ENCODE measurements at places on chromosomes 11 and 22. TPM values are rescaled to one million over a fixed set of nuclear protein-coding genes. Genes with fewer than 3 reads are reported as not detected.

The OR51B2 gene
- total RNA-seq, result 0.09 TPM

The TMEM126A gene
- 50.7 TPM for total RNA-seq

The PTPRCAP gene
- total RNA-seq, result 0.84 TPM

The LRRC10B gene
- total RNA-seq, result 0.13 TPM

The OLFML1 gene
- total RNA-seq, result 33.1 TPM

The MUC15 gene
- total RNA-seq, result not detected

The OR51E2 gene
- total RNA-seq, result 0.53 TPM

The CSF2RB gene
- total RNA-seq, result 1.8 TPM

The GUCY1A2 gene
- total RNA-seq, result 14.3 TPM

The CD81 gene
- 187 TPM for total RNA-seq

The BARX2 gene
- total RNA-seq, result 0.13 TPM

The ISX gene
- not detected for total RNA-seq

The OPCML gene
- 0.62 TPM for total RNA-seq

The PDE3B gene
- 2.2 TPM for total RNA-seq

The CYP2D6 gene
- total RNA-seq, result 0.31 TPM

The GLYAT gene
- total RNA-seq, result not detected

The TRIM6 gene
- 1.5 TPM for total RNA-seq

DNA sequence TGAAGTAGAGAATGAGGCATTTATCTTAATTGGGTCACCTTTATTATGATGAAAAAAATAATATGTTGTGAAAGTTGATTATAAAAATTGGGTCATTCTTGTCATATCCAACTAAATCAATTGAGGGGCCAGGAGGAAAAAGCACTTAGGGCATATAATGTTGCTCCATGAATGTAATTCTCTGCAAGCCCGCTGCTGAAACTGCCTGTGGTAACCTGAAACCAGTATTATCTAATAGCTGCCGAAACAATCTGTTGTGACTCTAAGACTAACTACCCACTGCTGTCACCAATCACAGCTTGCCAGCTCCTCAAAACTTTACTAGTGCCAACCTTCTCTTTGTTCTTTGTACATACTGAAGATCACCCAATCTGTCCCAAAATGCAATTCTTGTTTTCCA lies 115.8 kb downstream of the ATG16L2 start:
- no peaks in the 10 kb centered on the region for H3K4me1 ChIP-seq
- no peaks in the 10 kb centered on the region for H3K27me3 ChIP-seq
- no peak for DNase-seq
- no peak overlapping the region for H3K4me3 ChIP-seq

GRCh38 chr22:26692215-26692614 lies 34.8 kb downstream of the MIAT start:
- H3K27me3 ChIP-seq, result no peaks in the 10 kb centered on the region
- peaks cover 2% of the 10 kb centered on the region for H3K4me1 ChIP-seq
- H3K4me3 ChIP-seq, result no peak overlapping the region
- no peak overlapping the region for H3K27ac ChIP-seq
- H3K36me3 ChIP-seq, result peaks cover 3% of the 10 kb centered on the region

- no peak overlapping the region for H3K4me3 ChIP-seq
- DNase-seq, result no peak
- peaks cover 11% of the 10 kb centered on the region for H3K36me3 ChIP-seq
- no peak overlapping the region for H3K27ac ChIP-seq
- no peaks in the 10 kb centered on the region for H3K27me3 ChIP-seq
These were observed 474 bp upstream of the CHADL start for GRCh38 chr22:41241133-41241676.

- DNase-seq, result no peak
- no peak overlapping the region for H3K27ac ChIP-seq
- no peaks in the 10 kb centered on the region for H3K36me3 ChIP-seq
- no peaks in the 10 kb centered on the region for H3K4me1 ChIP-seq
- no peak overlapping the region for H3K4me3 ChIP-seq
These were observed 203.8 kb downstream of the CASP12 start for GRCh38 chr11:104694259-104695064.

- H3K4me1 ChIP-seq, result peaks cover 12% of the 10 kb centered on the region
- no peak overlapping the region for H3K27ac ChIP-seq
- DNase-seq, result peak; percentile 27
- H3K27me3 ChIP-seq, result peaks cover 2% of the 10 kb centered on the region
- H3K36me3 ChIP-seq, result no peaks in the 10 kb centered on the region
- no peak overlapping the region for H3K4me3 ChIP-seq
These were observed 611.7 kb downstream of the NTM start for GRCh38 chr11:131982154-131982553.

DNA sequence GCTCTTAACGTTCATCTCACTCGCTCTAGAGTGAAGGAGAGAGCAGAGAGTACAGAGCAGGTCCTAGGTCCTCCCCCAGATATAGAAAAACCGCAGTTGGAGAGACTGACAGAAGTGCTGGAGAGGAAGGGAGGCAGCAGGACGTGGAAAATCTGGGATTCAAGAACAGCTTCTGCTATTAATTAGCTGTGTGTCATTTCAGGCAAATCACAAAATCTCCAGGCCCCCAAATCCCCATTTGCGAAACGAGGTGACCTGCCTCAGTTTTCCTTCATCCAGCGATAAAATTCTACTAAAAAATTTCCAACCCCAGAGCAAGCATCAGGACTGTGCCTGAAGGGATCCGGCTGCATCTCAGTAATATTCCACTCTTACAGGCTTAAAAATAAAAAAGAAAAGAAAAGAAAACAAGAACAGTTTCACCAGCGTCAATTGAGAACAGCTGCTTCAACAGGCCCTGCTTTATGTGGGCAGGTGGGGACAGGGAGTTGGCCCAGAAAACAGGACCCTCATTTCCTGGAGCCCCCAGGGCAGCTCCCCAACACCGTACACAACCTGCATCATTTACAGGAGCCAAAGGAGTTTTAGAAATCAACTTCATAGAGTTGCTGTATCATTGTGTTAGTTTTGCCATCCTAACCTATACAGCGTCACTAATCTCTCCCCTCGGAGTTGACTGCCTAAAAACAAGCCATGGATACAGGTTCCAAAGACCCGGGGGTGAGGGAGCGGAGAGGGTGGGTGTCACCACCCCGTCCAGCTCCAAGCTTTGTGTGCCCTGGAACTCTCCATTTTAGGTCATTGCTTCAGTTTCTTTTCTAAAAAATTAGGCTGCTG lies 2.3 kb upstream of the MALAT1 start:
- DNase-seq, result peak; percentile 88
- H3K4me3 ChIP-seq, result peak overlapping the region; percentile 21
- peak overlapping the region; percentile 95 for H3K27ac ChIP-seq
- H3K4me1 ChIP-seq, result peaks cover 56% of the 10 kb centered on the region
- no peaks in the 10 kb centered on the region for H3K27me3 ChIP-seq
- peaks cover 10% of the 10 kb centered on the region for H3K36me3 ChIP-seq

DNA sequence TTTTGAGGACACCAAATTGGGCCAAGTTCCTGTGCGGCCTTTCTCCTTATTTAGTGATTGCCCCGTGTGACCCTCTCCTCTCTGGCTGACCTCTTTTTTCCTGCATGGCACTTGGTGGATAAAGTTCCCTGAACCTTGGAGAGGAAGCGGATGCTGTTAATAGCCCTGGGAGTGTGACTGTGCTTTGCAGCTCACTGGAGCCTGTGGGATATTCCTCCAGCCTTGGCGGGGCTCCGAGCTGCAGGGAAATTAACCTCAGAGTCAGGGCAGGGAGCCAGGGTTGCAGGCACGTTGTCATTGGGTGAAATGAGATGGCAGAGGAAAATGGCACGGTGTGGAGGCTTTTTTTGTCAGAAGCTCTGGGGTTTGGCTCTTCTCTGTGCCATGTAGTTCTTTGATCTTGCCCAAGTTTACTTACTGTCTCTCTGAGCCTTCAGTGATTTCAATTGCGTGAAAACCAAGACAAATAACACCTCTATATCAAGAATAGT lies 965 bp downstream of the OR9Q1 start:
- H3K4me3 ChIP-seq, result no peak overlapping the region
- H3K4me1 ChIP-seq, result peaks cover 13% of the 10 kb centered on the region
- H3K27ac ChIP-seq, result peak overlapping the region; percentile 83
- H3K36me3 ChIP-seq, result no peaks in the 10 kb centered on the region

DNA sequence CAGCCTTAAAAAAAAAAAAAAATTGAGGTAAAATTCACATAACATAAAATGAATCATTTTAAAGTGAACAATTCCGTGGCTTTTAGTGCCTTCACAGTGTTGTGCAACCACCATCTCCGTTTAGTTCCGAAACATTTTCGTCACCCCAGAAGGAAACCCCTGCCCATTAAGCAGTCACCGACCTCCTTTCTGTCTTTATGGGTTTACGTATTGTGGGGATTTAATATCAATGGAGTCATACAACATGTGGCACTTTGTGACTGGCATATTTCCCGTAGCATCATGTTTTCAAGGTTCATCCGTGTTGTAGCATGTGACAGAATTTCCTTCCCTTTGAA lies 65.5 kb downstream of the BCR start:
- peaks cover 50% of the 10 kb centered on the region for H3K27me3 ChIP-seq
- no peaks in the 10 kb centered on the region for H3K36me3 ChIP-seq
- peaks cover 12% of the 10 kb centered on the region for H3K4me1 ChIP-seq
- DNase-seq, result no peak

DNA sequence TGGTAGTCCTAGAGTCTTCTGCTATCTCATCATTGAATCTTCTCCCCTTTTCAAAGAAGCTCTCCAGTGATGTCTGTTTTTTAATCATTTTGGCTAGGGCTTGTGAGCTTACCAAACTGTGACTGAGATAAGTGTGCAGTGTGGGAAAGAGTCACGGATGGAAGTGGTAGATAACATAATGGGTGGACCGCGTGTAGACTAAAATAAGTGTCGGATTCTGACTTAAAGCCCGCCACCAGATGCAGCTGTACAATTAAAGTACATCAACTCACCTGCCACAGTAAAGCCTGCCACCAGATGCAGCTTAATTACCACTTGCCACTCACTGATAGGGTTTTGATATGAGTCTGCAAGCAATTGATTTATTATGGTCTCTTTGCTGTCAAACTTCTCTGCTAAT lies 581.5 kb downstream of the LRRC4C start:
- no peak overlapping the region for H3K4me3 ChIP-seq
- H3K36me3 ChIP-seq, result no peaks in the 10 kb centered on the region
- DNase-seq, result no peak
- no peak overlapping the region for H3K27ac ChIP-seq
- no peaks in the 10 kb centered on the region for H3K4me1 ChIP-seq

- H3K36me3 ChIP-seq, result no peaks in the 10 kb centered on the region
- H3K4me3 ChIP-seq, result no peak overlapping the region
- no peak for DNase-seq
- no peaks in the 10 kb centered on the region for H3K27me3 ChIP-seq
- H3K27ac ChIP-seq, result no peak overlapping the region
These were observed 97.4 kb upstream of the POU2AF2 start for GRCh38 chr11:111148121-111148520.

GRCh38 chr11:45818961-45819605 lies 14.1 kb downstream of the SLC35C1 start:
- no peaks in the 10 kb centered on the region for H3K27me3 ChIP-seq
- no peak overlapping the region for H3K4me3 ChIP-seq
- H3K4me1 ChIP-seq, result no peaks in the 10 kb centered on the region
- no peaks in the 10 kb centered on the region for H3K36me3 ChIP-seq
- no peak overlapping the region for H3K27ac ChIP-seq

- H3K36me3 ChIP-seq, result no peaks in the 10 kb centered on the region
- peak overlapping the region; percentile 75 for H3K27ac ChIP-seq
- no peaks in the 10 kb centered on the region for H3K27me3 ChIP-seq
- peaks cover 15% of the 10 kb centered on the region for H3K4me1 ChIP-seq
These were observed 83.0 kb downstream of the ABTB2 start for GRCh38 chr11:34274712-34275398.

GRCh38 chr11:132046288-132046865 lies 676.0 kb downstream of the NTM start:
- no peaks in the 10 kb centered on the region for H3K27me3 ChIP-seq
- H3K4me3 ChIP-seq, result no peak overlapping the region
- H3K36me3 ChIP-seq, result no peaks in the 10 kb centered on the region
- peaks cover 24% of the 10 kb centered on the region for H3K4me1 ChIP-seq
- no peak for DNase-seq

DNA sequence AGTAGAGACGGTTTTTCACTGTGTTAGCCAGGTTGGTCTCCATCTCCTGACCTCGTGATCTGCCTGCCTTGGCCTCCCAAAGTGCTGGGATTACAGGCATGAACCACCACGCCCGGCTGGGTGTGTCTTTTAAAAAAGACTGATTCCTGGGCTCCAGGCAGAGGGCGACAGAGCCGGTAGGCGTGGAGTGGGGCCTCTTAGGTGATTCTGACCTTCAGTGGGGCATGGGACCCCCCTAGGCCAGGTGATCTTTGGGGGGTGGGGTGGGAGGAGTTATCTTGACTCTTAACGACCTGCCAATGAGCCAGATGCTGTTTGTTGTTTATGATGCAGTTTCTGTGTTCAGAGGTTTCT lies 12.9 kb upstream of the SORL1-AS1 start:
- H3K36me3 ChIP-seq, result no peaks in the 10 kb centered on the region
- no peak overlapping the region for H3K27ac ChIP-seq
- DNase-seq, result no peak
- H3K27me3 ChIP-seq, result peaks cover 3% of the 10 kb centered on the region
- H3K4me1 ChIP-seq, result peaks cover 10% of the 10 kb centered on the region

GRCh38 chr11:34855021-34855753 lies 61.0 kb downstream of the APIP start:
- no peaks in the 10 kb centered on the region for H3K27me3 ChIP-seq
- H3K27ac ChIP-seq, result no peak overlapping the region

DNA sequence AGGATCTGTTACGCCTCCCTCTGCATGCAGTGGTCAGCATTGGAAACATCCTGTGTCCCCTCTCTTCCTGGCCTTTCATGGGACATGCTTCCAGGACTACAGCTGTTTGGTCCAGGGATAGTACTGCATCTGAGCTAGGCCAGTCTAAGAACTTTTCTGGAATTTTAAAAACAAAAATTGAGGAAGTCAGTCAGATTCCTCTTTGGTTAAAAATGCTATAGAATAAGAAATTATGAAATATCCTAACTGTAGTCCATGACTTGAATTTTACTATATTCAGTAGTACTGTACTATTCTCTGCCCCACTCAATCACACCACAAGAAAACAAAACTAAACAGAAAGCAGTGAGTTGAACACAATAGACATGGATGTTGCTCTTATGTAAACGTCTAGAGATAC lies 201.0 kb upstream of the CADM1 start:
- H3K36me3 ChIP-seq, result no peaks in the 10 kb centered on the region
- H3K4me3 ChIP-seq, result no peak overlapping the region
- no peak for DNase-seq
- no peaks in the 10 kb centered on the region for H3K27me3 ChIP-seq
- H3K4me1 ChIP-seq, result peaks cover 13% of the 10 kb centered on the region

- no peaks in the 10 kb centered on the region for H3K36me3 ChIP-seq
- peak; percentile 25 for DNase-seq
- no peak overlapping the region for H3K27ac ChIP-seq
- H3K4me1 ChIP-seq, result peaks cover 2% of the 10 kb centered on the region
These were observed 24.8 kb downstream of the ACER3 start for GRCh38 chr11:76885390-76886097.

GRCh38 chr11:81963018-81963417 lies 770.6 kb downstream of the FAM181B start:
- no peaks in the 10 kb centered on the region for H3K36me3 ChIP-seq
- DNase-seq, result no peak
- H3K27me3 ChIP-seq, result no peaks in the 10 kb centered on the region

- no peak for DNase-seq
- no peak within 1 kb of the TSS for H3K4me3 ChIP-seq
- peaks cover 7% of the 10 kb centered on the region for H3K4me1 ChIP-seq
- H3K27me3 ChIP-seq, result peaks cover 88% of the 10 kb centered on the region
- H3K27ac ChIP-seq, result no peak within 1 kb of the TSS
These were observed at the start of gene PDE2A for GRCh38 chr11:72673943-72674828. Gene PDE2A (minus strand): TSS chr11:72674422. CDS start chr11:72674207, 215 bp downstream.

GRCh38 chr11:115155320-115155719 lies 348.9 kb downstream of the CADM1 start:
- no peak overlapping the region for H3K27ac ChIP-seq
- DNase-seq, result no peak
- peaks cover 5% of the 10 kb centered on the region for H3K27me3 ChIP-seq
- no peaks in the 10 kb centered on the region for H3K36me3 ChIP-seq
- no peak overlapping the region for H3K4me3 ChIP-seq

All from muscle of leg (tissue), 16 donors.